ENCODE measurements at places on chromosomes 2 and 18. TPM values are rescaled to one million over a fixed set of nuclear protein-coding genes. Genes with fewer than 3 reads are reported as not detected.

DNA sequence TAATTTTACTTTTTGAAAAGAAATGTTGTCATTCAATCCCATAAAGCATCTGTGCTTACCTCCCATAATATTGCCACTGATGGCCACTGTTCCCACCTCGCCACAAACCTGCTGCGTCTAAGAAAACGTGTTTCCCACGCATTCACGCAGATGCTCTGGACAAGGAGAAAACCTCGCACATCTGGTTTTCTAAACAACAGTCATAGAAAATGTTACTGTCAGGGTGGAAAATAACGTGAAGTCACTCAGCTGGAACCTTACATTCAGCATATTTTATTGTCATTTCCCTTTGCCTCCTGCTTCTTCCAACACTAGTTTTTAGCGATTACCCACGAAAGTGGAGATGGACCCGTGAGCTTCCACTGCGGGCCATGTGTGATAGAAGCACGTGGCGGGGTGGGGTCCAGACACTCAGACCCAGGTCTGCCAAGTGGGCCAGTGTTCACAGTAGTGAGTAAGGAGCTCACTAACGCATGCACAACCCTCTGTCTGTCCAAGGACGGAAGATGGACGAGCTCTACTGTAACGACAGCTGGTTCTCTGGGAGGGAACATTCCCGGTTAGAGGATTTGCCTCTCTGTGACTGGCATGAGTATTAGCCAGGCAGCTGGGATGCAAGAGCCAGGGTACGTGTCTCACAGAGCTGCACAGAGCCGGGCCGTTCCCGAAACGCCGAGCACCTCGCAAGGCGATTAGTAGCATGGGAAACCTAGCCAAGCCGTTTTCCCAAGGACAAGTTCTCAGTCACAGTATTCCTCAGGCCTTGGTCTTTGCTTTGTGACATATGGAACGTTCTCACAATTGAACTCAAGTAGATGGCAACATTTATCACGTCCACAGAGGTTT is 94.5 kb downstream of the MTCL1 start:
- no peak for DNase-seq

DNA sequence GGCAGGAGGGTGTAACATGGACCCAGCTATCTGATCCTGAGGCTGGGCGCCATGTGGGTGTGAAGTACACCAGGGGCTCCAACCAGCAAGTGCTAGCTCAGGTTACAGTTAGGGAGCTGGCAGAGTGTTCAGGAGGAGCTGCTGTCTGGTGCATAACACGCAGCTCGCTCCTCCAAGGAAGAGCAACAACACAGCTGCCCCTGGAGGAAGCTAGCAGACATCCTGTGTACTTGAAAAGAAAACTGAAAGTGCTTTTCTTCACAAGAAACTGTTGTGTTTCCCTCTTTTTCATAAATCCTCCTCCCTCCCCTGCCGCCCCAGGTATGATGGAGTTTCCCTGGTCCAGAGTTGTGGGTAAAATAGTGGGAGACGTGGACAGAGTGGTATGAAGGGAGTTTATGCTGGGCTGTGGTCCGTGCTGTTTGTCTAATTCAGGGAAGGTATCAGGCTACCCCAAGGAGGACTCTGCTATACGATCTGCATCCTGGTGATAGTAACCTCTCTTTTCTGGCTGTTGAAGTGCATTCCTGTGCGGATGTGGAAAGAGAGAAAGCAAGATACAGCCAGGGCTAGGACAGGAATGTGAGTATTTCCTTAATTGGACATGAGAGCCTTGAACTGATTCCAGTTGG is 6.1 kb upstream of the LBH start:
- DNase-seq, result peak; percentile 70

DNA sequence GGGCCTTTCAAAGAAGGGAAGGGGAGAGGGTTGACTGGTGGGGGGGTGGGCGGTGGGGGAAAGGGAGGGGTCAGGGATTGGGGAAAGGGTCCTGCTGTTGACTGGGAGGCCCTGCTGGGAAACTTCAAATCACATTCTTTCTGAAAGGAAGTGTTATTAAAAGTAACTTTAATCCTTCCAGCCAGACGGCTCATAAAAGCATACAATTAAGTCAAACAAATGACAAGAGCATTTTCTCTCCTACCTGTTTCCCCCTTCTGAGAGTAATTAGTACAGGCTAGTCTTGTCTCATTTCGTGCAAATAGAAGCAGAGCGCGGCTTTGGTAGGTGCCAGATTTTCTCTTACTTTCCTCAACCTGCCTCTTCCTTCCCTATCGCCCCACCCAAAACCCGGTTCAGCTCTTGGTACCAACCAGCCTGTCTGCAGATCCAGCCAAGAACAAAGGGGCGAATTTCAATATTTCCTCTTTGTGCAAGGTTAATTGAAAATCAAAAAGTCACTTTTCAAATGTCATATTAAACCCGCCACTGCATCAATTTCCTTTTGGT is 2112.6 kb upstream of the PIK3C3 start:
- no peak for DNase-seq

ITPRIPL1 gene
- 43.5 TPM for total RNA-seq

STAT4 gene
- 157 TPM for total RNA-seq

GRCh38 chr18:43341014-43341413 is 63.7 kb upstream of the SYT4 start:
- no peak for DNase-seq

SCYGR2 gene
- total RNA-seq, result not detected

DNA sequence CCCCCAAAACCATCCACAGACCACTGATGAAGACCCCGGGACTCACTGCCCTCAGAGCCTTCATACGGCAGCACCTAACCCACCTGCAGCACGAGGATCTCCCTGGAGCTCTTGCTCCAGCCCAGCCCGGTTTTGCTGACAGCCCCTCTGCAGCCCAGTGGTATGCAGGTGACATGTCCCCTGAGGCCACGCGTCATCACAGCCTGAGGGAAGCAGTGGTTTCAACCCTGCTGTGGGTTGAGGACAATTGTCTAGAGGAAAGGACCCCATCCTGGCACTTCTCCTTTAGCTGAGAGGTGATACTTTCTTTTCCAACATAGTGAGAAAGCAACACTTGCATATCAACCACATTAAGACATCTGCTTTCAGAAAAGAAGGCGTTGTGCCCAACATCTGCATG is 134.0 kb downstream of the SEPTIN10 start:
- DNase-seq, result no peak

ANKAR gene
- 4.8 TPM for total RNA-seq

DNA sequence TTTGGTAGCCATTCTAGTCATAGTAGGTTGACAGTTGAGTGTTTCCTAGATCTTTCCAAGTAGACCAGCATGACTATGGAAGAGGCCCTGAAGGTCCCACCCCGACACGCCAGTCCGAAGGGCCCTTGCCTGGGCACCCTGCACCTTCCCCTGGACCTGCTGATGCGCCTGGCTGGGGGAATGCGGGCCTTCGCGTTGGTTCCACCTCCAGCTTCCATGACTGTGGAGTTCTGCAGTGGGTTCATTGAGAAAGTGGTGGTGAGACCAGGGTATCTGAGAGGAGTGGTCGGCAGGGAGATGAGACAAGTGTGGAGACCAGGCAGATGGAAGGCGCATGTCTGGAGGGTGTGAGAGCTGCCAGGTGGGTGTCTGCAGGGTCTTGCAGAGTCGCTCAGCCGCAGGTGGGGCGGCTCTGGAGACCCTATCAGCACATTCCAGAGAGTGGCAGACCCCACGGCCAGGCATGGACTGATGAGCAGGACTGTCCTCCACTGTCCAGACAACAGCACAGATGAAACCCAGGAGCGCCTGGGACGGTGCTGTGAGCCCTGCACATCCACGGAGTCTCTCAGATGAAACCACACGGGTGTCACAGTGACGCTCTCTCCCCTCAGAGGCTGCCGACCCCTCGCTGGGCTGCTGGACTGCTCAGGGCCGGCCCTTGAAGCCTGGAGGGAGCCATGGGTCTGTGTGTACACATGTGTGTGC is 182.5 kb upstream of the HDAC4 start:
- no peak for DNase-seq

GRCh38 chr2:104825124-104825865 is 28.6 kb upstream of the POU3F3 start:
- no peak for DNase-seq

- DNase-seq, result no peak
Measured at GRCh38 chr2:58871469-58872142, 630.5 kb upstream of the FANCL start.

EVA1A gene
- not detected for total RNA-seq

- no peak for DNase-seq
Measured at GRCh38 chr2:9483107-9483506, 8.8 kb downstream of the IAH1 start.

GRCh38 chr2:26168785-26169184 is 4.1 kb upstream of the GAREM2 start:
- no peak for DNase-seq

GRCh38 chr18:78071166-78071710 is 821.6 kb downstream of the GALR1 start:
- no peak for DNase-seq

DNA sequence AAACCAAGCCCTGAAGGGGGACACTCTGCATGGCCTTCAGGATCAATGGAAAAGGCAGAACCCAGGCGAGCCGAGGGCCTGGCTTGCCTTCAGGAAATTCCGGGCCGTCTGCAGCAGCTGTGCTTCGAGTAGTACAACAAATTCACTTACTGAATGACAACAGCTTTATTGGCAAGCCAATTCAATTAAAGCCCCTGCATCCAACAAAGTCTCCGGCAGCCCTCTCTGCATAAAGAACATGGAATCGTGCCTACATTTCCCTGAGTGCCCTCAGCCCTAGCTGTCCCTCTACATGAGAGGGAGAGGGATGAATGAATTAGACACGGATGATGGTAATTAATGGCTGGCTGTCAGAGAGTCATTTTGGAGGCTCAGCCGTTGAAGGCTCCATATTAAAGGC is 189.0 kb downstream of the BCL11A start:
- DNase-seq, result no peak

CPSF3 gene
- 55.2 TPM for total RNA-seq

GRCh38 chr2:142588269-142588668 is 289.2 kb upstream of the KYNU start:
- no peak for DNase-seq

- no peak for DNase-seq
Measured at GRCh38 chr2:213733893-213734292, 449.6 kb downstream of the SPAG16 start.

SIX2 gene
- not detected for total RNA-seq

SAG gene
- 0.05 TPM for total RNA-seq

DNA sequence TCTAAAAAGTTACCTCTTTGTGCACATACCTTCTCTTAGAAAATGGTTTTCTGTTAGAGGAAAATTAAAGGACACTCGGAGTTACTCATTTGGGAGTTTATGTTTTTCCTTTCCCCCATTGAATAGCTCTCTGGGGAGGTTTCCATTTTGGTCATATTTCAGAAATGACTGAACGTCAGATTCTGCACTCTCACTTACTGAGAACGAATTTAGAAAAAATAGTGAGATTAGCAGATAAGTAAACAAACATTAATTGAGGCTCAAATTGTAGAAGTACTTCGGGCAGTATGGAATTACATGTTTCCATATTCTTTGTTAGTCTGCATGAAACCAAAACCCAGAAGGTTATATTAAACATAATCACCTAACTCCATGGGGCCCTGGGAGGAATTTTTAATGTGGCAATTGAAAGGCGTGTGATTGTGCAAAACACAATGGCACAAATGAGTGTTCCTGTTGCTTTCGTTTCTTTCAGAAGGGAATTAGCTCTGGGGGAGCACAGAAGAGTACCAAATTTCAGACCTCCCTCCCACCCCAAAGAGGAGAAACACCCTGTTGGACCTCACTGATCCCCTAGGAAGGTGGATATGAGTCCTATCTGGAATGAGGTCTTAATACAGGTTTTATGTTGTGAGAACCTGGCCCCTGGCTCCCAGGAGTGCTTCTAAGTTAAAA is 212.3 kb downstream of the BCL2 start:
- no peak for DNase-seq

TCF23 gene
- not detected for total RNA-seq

OTOS gene
- total RNA-seq, result not detected

Data from activated CD8-positive, alpha-beta T cell treated with anti-CD3 and anti-CD28 coated beads, Interleukin-2, amount 10 ng/mL, durations not matched to agents 7 days and 5 days (primary cell).